ENCODE measurements at places on chromosomes 16 and 17. TPM values are rescaled to one million over a fixed set of nuclear protein-coding genes. Genes with fewer than 3 reads are reported as not detected.

Gene SNAI3
- total RNA-seq: 14.0 TPM

DNA sequence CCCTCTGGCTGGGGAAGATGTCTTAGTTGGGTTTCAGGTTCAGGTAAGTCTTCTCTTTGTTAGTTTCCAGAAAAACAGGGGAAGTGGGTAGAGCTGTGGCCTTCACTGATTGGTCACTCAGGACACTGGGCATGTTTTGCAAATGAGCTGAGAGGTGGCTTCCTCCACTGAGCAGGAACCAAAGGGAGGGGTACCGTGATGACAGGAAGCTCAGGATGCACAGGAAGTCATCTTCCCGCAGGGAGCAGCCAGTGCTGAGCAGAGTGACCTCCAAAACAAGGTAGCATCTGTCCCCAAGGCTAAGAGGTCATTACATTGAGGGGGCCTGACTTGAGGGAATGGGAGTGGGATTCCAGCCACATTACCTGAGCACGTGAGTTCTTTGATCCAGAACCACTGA, 5.6 kb downstream of the NT5C start:
- DNase-seq: no peak

Gene KRTAP17-1
- total RNA-seq: not detected

Gene KRT31
- total RNA-seq: not detected

- DNase-seq: no peak
Measured at GRCh38 chr16:12341423-12341822, 364.9 kb downstream of the SNX29 start.

Gene CDRT15
- not detected for total RNA-seq

Gene CDH15
- total RNA-seq: not detected

- no peak for DNase-seq
Measured at GRCh38 chr17:58786586-58787295, 31.1 kb downstream of the PPM1E start.
